ENCODE measurements at places on chromosomes 11 and 22.
A peak's percentile ranks its signal among the peaks of the same experiment; 100 is the strongest.

GRCh38 chr22:36814801-36815200, 2.0 kb downstream of the PVALB start:
- no peak for DNase-seq

DNA sequence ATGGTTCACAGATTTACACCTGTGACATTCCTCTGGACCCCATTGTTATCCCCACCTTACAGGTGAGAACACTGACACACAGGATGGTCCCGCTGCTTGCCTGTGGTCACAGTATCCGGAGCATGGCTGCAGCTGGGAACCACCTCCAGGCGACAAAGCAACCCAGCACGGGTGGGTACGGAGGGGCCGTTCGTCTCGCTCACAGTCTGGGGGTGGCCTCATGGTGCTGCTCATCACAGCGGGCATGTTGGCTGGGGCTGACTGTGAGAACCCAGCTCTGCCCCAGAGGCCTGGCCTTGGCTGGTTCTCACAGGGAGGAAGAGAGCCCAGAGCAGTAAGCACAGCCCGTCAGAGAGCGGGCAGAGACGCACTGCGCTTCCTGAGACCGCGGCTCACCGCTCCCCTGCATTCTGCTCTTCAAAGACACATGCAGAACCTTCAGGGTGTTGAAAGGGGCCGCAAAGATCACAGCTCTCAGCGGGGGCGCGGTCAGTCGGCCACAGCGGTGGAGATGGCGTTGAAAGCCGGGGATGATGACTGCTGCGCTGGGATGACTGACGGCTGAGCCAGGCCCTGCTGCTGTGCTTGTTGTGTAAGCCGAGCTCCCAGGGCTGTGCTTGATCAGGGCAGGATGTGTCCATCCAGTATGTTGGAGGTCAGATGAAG, 423.0 kb downstream of the BRD1 start:
- DNase-seq, result no peak

GRCh38 chr22:49934160-49934890, 15.9 kb downstream of the CRELD2 start:
- no peak for DNase-seq

- DNase-seq, result peak; percentile 70
Measured at GRCh38 chr11:128859563-128860441, 7.3 kb downstream of the KCNJ1 start.

DNA sequence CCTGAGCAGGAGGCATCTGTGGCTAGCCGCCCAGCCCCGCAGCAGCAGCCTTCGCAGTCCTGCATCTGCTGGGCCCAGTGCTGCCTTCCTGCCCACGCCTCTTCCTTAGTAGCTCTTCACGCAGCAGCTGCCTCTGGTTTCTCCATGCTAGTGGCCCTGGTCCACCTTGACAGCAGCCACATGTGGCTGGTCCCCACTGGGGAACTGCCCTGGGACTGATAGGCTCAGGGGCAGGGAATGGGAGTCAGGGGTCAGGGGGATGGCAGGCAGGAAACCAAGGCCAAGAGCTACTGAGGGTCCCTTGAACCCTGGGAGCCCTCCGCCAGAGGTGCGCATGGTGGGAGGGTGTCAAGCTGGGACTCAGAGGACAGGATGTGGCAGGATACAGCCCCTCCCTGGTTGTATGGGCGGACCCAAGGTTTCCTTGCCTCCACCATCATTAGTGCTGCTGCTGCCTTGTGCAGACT, 99.4 kb upstream of the PITPNB start:
- DNase-seq, result no peak

- DNase-seq, result no peak
Measured at GRCh38 chr11:44627911-44628729, 62.7 kb downstream of the CD82 start.

- no peak for DNase-seq
Measured at GRCh38 chr11:34605481-34606325, 15.2 kb upstream of the EHF start.

DNA sequence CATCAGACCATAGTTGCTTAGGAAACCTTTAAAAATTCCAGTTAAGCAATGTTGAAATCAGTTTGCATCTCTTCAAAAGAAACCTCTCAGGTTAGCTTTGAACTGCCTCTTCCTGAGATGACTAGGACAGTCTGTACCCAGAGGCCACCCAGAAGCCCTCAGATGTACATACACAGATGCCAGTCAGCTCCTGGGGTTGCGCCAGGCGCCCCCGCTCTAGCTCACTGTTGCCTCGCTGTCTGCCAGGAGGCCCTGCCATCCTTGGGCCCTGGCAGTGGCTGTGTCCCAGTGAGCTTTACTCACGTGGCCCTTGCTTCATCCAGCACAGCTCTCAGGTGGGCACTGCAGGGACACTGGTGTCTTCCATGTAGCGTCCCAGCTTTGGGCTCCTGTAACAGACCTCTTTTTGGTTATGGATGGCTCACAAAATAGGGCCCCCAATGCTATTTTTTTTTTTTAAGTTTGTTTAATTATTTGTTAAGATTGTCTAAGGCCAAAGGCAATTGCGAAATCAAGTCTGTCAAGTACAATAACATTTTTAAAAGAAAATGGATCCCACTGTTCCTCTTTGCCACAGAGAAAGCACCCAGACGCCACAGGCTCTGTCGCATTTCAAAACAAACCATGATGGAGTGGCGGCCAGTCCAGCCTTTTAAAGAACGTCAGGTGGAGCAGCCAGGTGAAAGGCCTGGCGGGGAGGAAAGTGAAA, 73.4 kb downstream of the NCAPD3 start:
- peak; percentile 9 for DNase-seq

- DNase-seq, result no peak
Measured at GRCh38 chr11:120358729-120359128, 22.5 kb downstream of the ARHGEF12 start.

DNA sequence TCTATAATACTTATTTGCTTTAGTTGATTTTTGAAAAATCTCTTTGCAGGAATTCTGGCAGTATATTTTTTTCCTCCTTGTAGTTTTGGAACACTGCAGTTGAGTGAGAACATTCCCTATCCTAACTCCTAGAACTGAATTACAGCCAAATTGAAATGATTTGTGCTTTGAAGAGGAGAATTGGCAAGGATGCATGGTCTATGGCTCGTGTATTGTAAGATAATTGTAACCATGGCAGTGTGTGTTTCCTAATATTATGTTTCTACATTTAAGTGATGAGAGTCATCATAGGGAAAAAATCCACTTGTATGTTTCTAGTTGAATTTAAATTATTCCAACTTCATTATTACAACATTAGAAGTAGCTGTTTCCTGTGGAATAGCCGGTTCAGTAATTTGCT, 80.9 kb upstream of the MYO18B start:
- no peak for DNase-seq

- no peak for DNase-seq
Measured at GRCh38 chr11:74204701-74205100, 33.6 kb downstream of the PPME1 start.

DNA sequence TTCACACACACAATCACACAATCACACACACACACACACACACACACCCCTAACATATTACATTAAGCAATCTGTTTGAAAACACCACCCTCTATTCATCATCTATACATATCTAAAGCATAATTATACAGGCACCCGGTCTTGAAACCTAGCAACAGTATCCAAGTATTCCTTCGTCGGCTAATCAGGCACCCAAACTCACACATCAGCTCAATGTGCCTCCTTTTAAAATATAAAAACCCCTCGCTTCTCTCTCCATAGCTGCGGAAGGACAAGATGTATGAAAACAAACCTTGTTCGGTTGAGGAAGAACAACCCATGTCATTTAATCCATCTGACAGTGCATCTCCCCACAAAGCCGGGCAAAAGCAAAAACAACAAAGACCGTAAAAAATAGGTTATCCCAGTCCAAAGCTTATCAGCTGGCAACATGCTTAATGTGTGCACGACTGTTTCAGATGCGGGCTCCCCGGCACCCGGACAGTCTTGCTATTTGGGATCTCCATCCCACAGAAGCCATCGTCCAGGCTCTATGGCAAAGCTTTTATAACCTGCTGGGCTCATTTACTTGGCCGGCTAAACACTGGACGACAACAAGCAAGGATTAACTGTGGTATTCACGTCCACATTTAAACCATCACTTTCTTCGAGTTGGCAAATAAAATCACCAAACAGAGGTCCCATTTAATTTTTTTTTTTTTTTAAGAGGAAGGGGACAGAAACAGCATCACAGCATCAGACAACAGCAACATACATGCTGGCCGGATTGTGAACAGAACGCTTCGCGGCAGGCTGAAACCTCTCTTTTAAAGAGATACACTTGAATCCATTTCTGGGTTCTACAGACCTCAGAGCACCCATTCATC, 365.5 kb downstream of the SHANK2 start:
- no peak for DNase-seq

DNA sequence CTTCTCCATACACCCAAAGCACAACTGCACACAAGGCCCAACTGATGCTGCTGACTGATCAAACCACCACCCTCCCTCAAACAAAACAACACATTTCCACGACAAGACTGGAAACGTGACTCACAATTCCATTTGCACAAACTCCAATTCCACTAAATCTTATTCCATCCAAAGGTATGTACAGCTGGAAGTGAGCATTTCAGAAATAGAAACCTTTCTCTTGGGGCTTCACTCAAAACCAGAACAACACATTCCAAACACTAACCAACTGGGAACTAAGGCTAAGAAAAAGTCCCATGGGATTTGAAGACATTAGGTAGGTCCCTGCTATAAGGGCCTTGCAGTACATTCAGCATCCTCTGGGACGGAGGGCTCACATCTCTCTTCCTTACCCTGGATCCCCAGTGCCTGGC, 19.6 kb downstream of the MORC2 start:
- DNase-seq, result no peak

DNA sequence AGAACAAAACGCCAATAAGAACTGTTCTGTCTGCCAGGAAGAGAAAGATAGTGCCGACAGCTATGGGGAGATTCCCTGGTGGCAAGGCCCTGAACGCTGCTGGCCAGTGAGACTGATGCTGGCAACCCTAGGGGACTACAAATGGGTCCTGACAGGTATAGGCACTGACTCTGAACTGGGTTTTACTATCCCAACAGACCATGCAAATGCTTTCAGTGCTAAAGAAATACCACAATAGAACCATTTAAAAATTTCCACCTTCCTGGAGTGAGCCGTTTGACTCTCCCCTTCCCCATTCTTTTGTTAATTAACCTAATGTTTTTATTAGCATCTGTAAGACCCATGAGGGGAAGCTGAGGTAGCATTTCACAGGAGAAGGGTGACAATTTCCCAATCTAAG, 25.7 kb downstream of the USP28 start:
- no peak for DNase-seq

All from stimulated activated CD4-positive, alpha-beta T cell treated with anti-CD3 and anti-CD28 coated beads, Interleukin-15, amount 100 ng/mL, for 48 hours (primary cell).